Spinal cord (tissue), 10 donors: ENCODE measurements at places on chromosomes 7 and 10. TPM values are rescaled to one million over a fixed set of nuclear protein-coding genes. Genes with fewer than 3 reads are reported as not detected.
A peak's percentile ranks its signal among the peaks of the same experiment; 100 is the strongest.

DNA sequence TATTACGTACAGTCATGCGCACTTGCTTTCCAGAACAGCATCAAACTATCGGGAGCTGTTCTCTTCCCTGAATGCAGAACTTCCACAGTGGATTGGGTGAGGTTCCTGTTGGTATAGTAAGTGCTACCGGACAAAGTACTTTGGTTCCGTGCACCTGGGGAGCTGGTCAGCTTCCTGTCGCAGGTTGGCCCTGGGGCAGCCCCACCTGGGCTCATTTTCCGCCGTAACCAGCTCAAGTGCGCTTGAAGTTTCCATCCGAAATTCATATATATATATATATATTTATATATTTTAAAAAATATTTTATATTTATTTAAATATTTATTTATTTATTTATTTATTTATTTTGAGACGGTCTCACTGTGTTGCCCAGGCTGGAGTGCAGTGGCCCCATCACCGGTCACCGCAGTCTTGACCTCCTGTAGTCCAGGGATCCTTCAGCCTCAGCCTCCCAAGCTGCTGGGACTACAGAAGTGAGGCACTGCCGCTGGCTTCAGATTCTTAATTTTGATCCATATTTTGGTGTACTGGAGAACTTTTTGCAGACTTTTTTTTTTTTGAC is 6.5 kb downstream of the SCART1 start:
- peaks cover 6% of the 10 kb centered on the region for H3K36me3 ChIP-seq
- no peak for DNase-seq
- no peak overlapping the region for H3K27ac ChIP-seq
- H3K4me3 ChIP-seq: no peak overlapping the region

GRCh38 chr10:80150172-80150571 is 17.6 kb downstream of the PLAC9 start:
- no peak overlapping the region for H3K27ac ChIP-seq
- no peak overlapping the region for H3K4me3 ChIP-seq
- no peaks in the 10 kb centered on the region for H3K27me3 ChIP-seq
- peaks cover 4% of the 10 kb centered on the region for H3K4me1 ChIP-seq
- DNase-seq: no peak

GRCh38 chr10:61565819-61566560 is 96.7 kb upstream of the CABCOCO1 start:
- H3K36me3 ChIP-seq: no peaks in the 10 kb centered on the region
- no peak overlapping the region for H3K4me3 ChIP-seq
- no peaks in the 10 kb centered on the region for H3K27me3 ChIP-seq
- DNase-seq: no peak
- H3K27ac ChIP-seq: no peak overlapping the region
- H3K4me1 ChIP-seq: no peaks in the 10 kb centered on the region

DNA sequence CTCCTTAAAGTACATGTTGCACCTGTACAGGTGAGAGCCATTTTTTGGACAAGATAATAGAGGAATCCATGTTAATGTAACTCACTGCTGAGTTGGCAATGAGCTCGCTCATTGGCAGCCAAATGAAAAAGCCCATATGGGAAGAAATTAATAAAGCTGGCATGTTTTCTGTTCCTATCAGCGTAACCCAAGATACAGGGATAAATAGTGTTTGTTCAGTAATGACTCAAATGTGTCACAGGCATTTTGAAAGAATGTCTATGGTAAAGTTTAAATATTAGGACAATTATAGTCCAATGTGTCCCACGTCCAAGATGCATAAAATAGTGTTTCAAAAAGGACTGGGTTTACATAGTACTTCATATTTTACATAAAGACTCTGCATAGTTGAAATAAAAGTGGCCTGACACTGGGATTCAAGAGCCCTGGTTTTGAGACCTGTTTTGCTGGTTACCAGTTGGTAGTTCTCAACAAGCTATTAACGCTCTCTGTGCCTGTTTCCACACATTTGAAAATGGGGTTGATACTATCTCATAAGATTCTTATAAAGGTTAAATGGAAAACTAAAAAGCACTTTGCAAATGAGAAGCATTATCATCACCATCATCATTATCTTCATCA is 49.1 kb downstream of the MTURN start:
- H3K4me3 ChIP-seq: no peak overlapping the region
- DNase-seq: no peak
- no peak overlapping the region for H3K27ac ChIP-seq
- no peaks in the 10 kb centered on the region for H3K36me3 ChIP-seq
- H3K4me1 ChIP-seq: no peaks in the 10 kb centered on the region
- H3K27me3 ChIP-seq: no peaks in the 10 kb centered on the region

DNA sequence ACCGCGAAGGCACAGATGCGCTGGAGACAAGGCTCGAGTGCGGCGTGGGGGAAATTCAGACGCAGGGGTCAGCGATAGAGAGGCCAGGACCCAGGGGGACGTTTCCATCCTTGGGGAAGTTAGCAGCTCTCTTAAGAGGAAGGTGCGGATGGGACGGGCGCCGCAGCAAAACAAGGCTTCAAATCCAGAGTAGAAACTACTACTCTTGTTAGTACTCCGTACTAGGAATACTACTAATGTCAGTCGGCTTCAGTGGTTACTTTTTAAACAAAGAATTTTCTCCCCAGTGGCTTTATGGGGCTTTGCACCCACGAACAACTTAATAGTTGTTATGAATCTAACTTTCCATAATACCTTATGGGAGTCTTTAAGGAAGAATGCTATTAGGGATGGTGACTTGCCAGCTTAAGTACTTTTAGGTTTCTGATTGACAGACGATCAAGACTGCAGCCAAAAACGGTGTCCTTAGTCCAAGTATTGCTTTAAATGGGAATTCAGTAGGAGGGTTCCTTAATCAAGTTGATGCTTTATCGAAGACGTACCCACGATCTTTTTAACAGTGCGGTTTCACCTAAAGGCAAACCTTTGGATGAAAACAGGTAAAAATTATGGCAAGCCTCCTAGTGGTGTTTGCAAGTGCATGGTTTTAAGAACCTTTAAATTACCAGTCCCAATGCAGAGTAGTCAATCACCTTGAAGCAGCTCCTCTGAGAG is 812 bp upstream of the IDE start:
- H3K27me3 ChIP-seq: no peaks in the 10 kb centered on the region
- peaks cover 1% of the 10 kb centered on the region for H3K36me3 ChIP-seq
- H3K27ac ChIP-seq: peak overlapping the region; percentile 98
- DNase-seq: peak; percentile 32
- peaks cover 10% of the 10 kb centered on the region for H3K4me1 ChIP-seq

DNA sequence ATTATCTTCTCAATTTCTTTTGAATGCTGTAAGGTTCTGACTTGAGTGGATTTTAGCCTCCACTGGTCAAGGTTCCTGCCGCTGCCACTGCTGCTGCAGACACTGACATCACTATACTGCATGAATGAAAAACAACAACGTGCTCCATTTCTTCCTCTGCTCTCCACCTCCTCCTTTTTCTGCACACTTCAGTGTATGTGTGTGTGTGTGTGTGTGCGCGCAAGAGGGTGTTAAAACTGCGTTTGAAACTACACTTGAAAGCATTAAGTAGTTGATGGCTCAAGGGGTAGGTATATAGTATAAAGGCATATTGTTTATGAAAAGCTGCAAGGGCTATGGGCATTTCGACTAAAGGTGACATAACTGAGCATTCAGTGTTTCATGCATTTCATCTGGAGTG is 3.5 kb downstream of the GLCCI1 start:
- peak overlapping the region; percentile 85 for H3K4me3 ChIP-seq
- no peaks in the 10 kb centered on the region for H3K36me3 ChIP-seq
- H3K27me3 ChIP-seq: no peaks in the 10 kb centered on the region
- peaks cover 3% of the 10 kb centered on the region for H3K4me1 ChIP-seq
- peak overlapping the region; percentile 41 for H3K27ac ChIP-seq

GRCh38 chr7:127940381-127941160 is 90.7 kb downstream of the LRRC4 start:
- peak overlapping the region; percentile 20 for H3K27ac ChIP-seq
- DNase-seq: no peak
- H3K36me3 ChIP-seq: no peaks in the 10 kb centered on the region
- no peak overlapping the region for H3K4me3 ChIP-seq
- peaks cover 26% of the 10 kb centered on the region for H3K4me1 ChIP-seq

DNA sequence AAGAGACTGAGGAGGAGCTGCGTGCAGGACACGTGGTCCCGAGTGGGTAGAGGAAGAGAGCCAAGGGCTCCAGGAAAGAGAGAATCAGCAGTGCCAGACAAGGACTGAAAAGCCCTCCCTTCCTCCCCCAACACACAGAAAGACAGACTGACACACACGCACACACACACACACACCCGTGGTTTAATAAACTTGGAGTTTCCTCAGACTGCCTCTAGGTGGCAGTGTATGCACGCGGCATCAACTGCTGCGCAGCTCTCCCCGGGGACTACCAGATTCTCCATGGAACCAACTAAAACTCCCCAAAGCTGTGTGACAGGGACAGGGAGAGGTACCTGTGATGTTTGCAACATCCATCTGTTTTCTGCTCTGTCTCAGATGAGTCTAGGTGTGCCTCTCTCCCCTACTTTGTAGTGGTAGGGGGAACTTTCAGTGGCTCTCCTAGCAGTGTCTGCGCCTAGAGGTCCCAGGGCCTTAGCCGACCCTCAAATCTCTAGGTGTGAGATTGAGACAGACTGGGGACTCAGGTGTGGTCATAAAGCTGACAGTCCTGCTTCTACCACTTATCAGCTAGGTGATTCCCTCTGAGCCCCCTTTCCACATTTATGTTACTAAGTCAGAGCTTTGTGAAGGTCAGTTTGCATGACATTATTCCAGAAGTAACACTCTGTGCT is 9.3 kb upstream of the TSPAN14 start:
- DNase-seq: peak; percentile 63
- no peak overlapping the region for H3K27ac ChIP-seq
- no peaks in the 10 kb centered on the region for H3K36me3 ChIP-seq

DNA sequence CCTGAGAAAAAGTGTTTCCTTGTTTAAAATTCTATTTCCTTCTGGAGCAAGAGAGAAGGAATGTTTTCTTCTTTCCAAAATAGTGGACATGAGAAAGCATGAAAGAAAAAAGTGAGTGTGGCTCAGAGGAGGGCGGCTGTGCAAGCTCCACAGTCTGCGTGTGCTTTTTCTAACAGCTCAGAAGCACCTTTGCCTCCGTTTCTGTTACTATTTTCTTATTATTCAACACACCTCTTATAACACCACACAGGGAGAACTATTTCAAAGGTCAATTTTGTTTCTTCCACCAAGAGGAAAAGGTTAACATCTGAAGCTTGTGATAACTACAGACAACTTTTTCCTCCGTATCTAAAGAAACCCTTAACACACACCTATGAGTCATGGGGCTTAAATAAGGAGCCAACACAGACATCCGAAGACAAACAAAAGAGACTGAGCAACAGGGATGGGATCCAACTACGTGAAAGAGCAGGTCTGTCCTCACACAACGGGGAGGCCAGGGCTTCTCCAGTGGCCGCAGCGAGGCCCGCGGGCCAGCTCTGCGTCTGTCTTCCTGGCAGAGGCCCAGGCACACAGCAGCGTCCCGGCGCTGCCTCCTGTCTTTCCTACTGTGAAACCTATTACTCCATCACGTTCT is 36.2 kb upstream of the NCAPG2 start:
- H3K27me3 ChIP-seq: no peaks in the 10 kb centered on the region
- no peak for DNase-seq
- H3K4me1 ChIP-seq: no peaks in the 10 kb centered on the region
- peak overlapping the region; percentile 42 for H3K27ac ChIP-seq
- peaks cover 58% of the 10 kb centered on the region for H3K36me3 ChIP-seq
- H3K4me3 ChIP-seq: no peak overlapping the region

DNA sequence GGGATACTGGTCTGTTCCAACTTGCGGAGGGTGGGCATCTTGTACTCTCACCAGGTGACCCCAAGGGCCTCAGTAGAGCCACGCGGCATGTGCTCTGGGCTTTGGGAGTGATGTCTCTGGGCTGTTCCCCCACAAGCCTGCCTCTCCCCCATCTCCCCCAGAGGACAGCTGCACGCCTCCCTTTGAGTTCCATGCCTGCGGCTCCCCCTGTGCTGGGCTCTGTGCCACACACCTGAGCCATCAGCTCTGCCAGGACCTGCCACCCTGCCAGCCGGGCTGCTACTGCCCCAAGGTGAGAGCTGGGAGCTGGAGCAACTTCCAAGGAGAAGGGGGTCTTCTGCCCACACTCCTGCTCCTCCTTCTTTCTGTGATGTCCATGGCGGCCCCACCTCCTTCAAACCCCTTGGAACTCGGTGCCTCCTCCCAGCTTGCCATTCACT is 15.0 kb upstream of the ZNF862 start:
- peaks cover 4% of the 10 kb centered on the region for H3K4me1 ChIP-seq
- no peak overlapping the region for H3K4me3 ChIP-seq
- peaks cover 51% of the 10 kb centered on the region for H3K36me3 ChIP-seq
- H3K27me3 ChIP-seq: no peaks in the 10 kb centered on the region

GRCh38 chr7:126370038-126370668 is 882.6 kb downstream of the GRM8 start:
- no peaks in the 10 kb centered on the region for H3K4me1 ChIP-seq
- no peak overlapping the region for H3K4me3 ChIP-seq
- no peak for DNase-seq

- peaks cover 30% of the 10 kb centered on the region for H3K4me1 ChIP-seq
- H3K27me3 ChIP-seq: no peaks in the 10 kb centered on the region
- no peak overlapping the region for H3K4me3 ChIP-seq
Observed at GRCh38 chr7:2164646-2165045, 68.1 kb downstream of the MAD1L1 start.

DNA sequence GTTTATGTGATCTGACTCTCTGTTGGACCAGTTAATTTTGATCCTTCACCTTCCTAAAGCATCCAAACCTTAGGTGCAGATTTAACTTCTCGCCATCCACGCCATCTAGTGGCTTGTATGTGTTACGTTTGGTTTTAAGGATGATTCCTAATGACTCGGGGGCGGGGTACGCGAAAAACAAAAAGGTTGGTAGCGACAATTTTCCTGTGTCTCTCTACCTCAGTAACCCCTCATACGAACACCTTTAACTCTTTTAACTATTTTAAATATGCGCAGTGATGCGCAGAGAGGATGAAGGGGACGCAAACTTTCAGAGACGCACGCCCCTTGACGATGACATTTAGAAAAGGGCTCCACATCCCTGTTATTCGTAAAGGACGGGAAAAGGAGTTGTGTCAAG is 714 bp upstream of the KCND2 start:
- peak overlapping the region; percentile 71 for H3K4me3 ChIP-seq
- peaks cover 4% of the 10 kb centered on the region for H3K36me3 ChIP-seq
- DNase-seq: peak; percentile 70

DNA sequence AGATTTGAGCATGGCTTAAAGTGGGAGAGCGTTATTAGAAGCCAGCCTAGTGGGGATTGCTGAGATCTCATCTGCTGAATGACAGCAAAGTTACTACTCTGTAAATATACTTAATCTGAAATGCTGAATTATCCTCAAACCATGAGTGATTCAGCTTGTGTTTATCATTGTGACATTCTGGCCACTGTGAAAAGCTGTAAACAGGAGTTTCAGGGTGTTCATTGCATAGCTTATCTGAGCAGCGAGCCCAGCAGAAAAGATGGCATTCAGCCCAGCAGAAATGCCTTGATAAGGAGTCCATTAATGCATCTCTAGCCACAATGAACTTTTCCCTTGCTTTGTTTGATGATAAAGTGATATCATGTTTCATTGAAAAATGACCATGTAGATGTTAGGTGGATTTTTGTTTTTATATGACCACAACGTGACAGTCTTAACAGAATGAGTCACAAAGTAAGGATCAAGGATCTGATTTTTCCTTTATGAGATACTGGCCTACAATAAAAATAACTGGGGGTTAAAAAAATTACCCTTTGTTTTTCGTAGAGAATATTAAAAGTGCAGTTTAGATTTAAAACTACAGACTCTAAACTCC is 7.8 kb downstream of the TES start:
- DNase-seq: no peak
- H3K27me3 ChIP-seq: no peaks in the 10 kb centered on the region
- no peak overlapping the region for H3K4me3 ChIP-seq
- no peaks in the 10 kb centered on the region for H3K4me1 ChIP-seq
- H3K36me3 ChIP-seq: no peaks in the 10 kb centered on the region
- no peak overlapping the region for H3K27ac ChIP-seq

PEX1 gene
- 46.4 TPM for total RNA-seq

ITPRID1 gene
- total RNA-seq: 0.11 TPM

FAM25G gene
- total RNA-seq: not detected
